ENCODE measurements at places on chromosomes 7 and 10.

DNA sequence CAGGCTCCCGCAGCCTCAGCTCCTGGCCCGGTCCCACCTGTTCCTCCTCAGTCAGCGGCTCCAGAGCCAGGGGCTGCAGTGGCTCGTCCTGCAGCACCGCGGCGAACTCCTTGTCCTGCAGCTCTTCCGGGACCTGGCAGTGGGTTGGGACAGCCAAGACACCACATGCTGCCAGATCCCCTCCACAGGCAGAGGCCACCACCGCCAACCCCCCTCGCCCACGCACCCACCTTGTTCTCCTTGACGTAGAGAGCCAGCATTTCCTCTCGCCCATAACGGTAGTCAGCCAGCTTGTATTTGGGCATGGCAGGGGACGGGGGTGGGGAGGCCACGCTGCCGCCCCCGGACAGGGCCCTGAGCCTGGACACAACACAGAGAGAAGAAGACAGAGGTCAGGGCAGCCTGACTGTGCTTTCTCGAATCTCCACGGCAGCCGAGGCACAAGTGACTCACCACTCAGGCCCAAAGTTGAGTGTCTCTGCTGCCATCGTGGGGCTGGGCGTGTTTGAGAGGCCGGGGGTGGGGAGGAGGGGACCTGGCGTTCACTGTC lies 6.2 kb downstream of the GIGYF1 start:
- no peak for DNase-seq

GRCh38 chr7:66958538-66959350 lies 36.6 kb downstream of the SBDS start:
- no peak for DNase-seq

DNA sequence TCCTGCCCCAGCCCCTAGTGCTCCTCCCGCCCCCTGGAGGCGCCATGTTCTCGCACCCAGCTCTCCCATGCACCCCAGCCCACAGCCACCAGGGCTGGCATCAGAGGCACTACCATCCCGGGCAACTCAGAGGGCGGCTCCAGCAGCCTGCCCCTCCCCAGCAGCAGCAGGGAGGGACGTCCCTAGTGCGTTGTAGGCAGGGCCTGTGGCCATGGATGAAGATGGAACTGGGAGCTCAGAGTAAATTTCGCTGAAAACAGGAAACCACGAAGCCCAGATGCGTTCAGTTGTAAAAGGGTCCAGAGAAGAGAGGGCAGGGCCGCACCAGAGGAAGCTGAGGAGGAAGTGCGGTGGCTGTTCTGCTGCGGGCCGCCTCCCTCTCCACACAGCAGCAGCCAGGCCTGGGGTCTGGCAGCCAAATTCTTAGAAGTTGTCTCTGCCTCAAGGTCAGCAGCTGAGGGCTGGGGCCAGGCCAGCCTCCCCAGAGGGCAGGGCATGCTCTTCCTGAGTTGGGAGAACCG lies 24.6 kb downstream of the VSIR start:
- no peak for DNase-seq

- peak; percentile 70 for DNase-seq
Observed at GRCh38 chr7:68176974-68177373, 1180.3 kb downstream of the TYW1 start.

DNA sequence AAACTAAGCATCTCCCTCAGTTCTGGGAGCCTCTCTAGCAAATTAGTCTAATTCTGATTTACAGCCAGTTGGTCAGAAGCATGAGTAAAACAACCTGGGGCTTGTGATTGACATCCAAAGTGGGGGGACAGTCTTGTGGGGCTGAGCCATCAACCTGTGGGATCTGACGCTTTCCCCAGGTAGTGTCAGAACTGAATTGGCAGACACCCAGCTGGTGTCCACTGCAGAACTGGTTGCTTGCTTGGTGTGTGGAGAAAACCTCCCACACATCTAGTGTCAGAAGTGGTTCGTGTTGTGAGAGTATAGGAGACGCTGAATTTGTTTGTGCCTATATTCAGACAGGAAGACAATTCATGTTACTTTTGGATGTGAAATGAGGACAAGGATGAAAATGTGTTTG lies 92.2 kb upstream of the PDCD4 start:
- no peak for DNase-seq

GRCh38 chr10:11294831-11295450 lies 277.3 kb downstream of the CELF2 start:
- no peak for DNase-seq

DNA sequence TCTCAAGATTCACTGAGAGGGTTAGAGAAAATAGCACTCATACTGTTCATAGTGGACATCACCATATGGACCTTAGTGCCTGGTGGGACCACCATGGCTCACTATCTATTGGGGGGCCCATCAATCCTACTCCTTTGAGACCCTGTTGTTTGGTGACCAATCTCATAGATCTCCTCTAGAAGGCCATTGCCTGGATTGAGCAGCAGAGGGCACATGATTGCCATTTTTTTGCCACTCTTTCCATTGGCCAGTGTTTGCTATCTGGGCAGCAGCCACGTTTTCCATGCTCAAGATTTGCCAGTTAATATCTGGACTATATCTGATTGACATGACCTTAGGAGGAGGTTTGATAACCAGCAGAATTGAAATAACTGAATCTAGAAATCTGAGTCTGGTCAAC lies 244.5 kb downstream of the ITGB1 start:
- no peak for DNase-seq

DNA sequence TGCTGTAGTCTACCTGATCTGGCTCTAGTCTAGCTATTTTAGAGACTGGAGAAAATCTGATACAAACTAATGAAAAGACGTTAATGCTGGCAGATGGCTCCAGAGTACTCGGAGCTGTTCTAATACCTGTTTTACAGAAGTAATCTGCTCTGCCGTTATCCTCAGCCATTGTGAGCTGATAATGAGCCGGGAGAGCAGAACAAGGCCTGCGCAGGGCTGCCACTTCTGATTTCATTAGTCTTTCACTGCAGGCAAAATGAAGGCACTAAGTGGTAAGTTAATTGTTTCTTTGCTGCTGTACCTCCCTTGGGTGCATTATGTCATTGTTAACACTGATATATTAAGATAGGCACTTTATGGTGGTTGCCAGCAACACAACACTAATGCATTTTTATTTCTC lies 456.4 kb upstream of the PFKP start:
- no peak for DNase-seq

DNA sequence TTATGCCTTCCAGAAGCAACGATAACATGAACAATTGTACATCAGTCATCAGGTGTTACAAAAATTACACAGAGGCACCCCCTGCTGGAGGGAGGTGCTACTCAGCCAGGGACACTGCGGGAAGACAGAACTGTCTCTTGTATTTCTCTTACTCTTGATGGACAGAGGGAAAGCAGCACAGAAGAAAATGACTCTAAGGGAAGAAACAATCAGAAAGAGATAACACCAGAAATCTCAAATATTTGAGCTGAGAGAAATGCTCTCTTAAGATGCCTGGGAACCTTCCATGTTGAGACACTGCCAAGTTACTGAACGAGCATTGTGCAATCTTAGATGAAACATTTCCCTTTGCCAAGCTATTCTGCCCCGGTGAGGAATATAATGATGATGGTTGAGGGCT lies 227.6 kb upstream of the NPSR1 start:
- peak; percentile 23 for DNase-seq

- no peak for DNase-seq
Observed at GRCh38 chr10:13794992-13795612, 208.3 kb downstream of the PRPF18 start.

- DNase-seq: no peak
Observed at GRCh38 chr7:131284702-131285419, 42.8 kb upstream of the MKLN1 start.

DNA sequence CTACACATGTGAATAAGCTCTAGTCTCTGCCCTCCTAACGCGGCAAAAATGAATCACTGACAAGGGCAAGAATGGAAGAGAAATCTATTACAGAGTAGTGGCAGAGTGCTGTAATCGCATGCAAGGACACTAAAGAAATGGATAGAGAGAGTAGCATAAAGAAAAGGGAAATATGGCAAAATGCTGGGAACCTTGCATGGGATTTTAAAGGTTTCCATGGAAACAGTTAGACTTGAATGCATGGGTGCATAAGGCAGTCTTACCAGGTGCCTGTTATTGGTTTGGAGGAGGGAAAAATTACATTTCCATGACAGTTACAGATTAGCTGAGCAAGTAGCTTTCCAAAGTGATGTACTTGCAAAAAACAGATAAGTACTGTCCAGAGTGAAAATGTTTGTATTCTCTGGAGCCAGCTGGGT lies 233.4 kb downstream of the PTN start:
- no peak for DNase-seq

DNA sequence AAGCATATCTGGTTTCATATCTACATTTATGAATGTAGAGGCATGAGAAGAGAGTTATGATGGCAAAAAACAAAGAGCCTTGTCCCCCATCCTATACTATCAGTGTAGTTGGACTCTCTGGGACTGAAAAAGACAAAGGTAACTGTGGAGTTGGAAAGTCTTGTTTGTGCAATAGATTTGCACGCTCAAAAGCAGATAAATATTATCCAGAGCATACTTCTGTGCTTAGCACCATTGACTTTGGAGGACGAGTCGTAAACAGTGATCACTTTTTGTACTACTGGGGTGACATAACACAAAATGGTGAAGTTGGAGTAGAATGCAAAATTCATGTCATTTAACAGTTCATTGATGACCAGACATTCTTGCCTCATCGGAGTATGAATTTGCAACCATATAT lies 85.2 kb upstream of the EGFR start:
- no peak for DNase-seq

- no peak for DNase-seq
Observed at GRCh38 chr7:69912846-69913245, 314.6 kb downstream of the AUTS2 start.

GRCh38 chr10:74439213-74439612 lies 288.2 kb downstream of the ADK start:
- DNase-seq: no peak

DNA sequence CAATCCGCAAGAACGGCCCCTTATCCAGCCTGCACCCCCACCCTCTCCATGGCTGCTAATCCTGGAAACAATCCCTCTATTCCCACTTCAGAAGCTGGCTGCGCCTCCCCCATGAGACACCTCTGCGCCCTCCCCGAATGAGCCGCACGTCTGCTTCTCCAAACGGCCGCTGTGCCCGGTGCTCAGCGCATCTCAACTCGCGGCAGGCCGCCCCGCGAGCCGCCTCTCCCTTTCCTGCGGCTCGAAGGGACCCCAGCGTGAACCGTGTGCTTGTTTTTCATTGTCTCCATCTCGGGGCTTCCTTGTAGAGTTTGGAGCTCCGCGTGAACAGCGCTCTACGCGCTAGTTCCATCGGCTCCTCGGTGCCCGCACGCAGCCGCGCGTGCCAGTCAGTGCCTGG lies 20.8 kb upstream of the FXYD4 start:
- DNase-seq: no peak

DNA sequence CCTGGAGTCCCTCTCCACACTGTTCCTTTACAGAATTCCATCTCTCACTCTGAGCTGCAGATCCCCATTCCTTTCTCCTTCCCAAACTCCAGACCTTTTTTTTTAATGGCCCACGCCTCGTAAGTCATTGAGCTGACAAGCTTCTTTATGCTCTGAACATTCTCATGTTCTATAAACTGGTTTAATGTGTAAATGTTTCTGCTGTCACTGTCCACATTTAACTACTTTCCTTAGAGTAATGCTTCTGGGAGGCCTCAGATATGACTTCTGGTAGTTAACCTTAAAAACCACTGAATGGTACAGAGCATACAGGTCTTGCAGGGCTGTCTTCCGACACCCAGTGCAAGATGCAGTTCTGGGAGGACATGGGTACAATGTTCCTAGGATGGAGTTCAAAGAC lies 71.1 kb upstream of the CAMK2B start:
- DNase-seq: no peak

DNA sequence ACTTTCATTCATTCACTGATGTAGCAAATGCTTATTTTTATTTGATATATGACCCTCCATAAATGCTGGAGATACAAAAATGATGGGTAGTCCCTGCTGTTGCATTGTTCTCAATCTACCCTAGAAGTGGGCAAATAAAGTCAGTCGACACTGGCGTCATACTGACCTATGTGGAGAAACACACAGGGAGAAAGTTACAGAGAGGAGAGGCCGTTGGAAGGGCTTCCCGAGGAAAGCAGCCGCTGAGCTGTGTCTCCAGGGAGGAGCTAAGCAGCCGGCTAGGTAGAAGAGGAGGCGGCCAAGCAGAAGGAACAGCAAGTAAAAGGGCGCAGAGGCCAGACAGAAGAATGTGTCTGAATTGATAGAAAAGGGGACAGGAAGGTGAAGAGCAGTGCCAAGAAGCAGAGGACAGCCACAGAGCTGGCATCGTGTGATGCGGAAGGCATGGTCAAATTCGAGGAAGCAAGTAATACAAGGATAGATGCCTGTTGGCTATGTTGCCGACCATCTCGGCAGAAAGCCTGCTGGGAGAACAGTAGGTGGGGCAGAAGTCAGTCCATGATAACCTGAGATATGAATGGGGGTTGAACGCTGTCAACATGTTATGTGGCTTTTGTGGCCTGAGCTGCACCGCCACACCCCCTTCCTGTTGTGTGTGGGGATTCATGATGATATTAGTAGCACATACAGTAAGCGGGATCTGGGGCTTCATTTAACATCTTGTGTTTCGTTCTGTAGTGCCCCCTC lies 25.9 kb downstream of the ST8SIA6 start:
- DNase-seq: no peak

- DNase-seq: no peak
Observed at GRCh38 chr10:13483951-13484350, 44.9 kb downstream of the BEND7 start.

DNA sequence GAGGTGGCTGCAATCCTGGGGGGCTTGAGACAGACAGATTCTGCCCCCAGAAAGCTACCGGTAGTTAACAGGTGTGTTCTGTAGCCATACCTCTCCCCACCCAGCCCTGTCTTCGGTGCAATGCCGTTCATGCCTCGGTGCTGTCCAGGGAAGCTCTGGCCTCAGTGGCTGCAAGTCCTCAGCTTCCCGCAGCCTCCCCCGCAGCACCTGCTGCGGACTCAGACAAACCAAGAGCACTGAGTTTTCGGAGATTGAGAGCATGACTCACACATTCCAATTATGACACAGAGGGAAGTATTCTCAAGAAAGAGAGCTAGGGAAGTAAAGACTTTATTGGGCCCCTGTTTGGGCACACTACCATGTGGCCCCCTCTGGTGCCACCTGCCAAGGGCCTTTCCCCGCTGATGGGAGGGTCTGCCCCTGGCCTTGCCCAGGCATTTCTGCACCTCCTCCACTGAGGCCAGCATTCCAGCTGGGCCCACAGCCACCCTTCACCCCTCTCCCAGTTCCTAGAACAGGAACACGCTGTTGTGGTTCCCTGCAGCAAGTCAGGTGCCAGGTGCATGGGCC lies 30.2 kb upstream of the EZH2 start:
- DNase-seq: peak; percentile 64

DNA sequence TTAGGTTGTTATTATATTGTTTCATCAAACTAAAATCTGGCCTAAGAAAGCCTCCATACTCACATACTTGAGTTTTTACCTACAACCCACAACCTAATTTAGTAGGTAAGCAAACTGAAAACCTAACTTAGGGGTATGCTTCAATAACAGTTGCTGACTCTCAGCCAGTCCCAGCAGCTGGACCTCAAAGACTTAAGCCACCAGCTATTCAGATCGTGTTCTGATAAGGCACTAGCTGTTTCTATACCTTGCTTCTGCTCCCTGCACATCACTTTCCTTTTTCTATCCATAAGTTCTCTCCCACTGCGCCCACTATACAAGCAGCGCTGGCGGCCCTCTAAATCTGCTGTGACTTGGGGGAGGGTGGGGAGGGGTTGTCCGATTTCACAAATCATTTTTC lies 42.3 kb downstream of the SUGCT start:
- DNase-seq: no peak

All from HTR-8/SVneo (cell line).